ENCODE measurements at places on chromosomes 6 and 20.

DNA sequence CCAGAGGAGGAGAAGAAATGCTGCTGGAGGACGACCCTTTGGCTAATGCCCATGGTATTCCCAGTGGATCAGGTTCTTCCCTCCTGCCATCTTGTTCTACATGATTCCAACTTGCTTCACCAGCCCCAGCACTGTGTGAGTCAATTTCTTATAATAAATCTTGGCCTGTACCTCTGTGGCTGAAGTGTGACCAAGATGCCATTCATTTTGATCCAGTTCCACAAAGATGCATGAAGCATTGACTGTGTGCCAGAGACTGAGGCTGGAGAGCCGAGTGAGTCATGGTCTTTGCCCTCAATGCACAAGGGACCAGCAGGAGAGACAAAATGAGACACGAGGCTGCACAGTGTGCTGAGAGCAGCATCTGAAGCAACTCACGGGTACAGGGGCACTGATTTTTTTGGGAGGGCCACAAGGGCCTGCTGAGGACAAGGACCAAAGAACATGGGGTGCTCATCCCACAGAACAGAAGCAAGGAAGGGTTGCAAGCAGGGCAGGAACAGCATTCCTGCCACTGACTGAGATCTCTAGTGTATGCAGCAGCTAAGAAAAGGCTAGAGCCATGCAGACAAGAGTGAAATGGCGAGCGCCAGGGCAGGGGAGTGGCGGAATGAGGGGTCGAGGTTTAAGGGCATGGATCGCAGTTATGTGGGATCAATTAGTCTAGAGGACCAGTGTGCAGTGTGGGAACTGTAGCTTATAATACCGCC lies 207.0 kb downstream of the THBS2 start:
- DNase-seq = no peak

DNA sequence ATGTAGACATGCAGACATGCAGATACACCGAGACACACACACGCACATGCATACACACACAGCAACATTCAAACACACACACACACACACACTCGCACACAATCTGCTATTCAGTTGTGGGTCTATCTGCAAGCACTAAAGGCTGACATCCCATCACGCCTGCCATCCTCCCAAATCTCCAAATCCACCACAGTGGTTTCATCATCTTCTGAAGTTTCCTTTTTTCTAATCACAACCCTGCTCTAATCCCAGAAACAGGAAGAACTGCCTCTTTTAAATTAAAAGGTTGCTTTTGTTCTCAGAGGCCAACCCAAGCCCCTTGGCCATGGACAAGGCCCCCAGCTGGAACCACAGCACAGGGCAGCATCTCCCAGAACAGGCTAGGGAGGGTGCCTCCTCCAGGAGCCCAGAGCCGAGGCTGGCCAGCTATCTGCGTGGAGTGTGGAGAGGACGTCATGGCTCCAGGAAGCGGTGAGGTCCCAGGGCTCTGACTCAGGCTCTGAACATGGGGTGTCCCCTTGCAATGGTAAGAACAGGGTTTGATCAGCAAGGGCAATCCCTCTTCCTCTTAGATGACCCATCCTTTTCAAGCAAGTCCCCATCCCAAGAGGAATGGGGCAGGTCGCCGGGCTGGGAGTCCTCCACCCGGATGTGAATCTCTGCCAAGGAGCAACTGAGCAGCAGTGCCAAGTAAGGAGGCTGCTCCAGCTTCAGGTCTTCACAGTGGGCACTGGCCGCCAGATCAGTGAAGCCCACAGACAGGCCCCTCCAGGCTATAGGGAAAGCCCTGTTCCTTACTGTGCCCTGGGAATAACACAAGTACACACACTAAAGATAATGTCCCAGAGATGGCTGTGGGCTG lies 14.7 kb downstream of the FOXF2 start:
- no peak for DNase-seq

GRCh38 chr6:107511511-107511993 lies 21.6 kb downstream of the SOBP start:
- DNase-seq = no peak

DNA sequence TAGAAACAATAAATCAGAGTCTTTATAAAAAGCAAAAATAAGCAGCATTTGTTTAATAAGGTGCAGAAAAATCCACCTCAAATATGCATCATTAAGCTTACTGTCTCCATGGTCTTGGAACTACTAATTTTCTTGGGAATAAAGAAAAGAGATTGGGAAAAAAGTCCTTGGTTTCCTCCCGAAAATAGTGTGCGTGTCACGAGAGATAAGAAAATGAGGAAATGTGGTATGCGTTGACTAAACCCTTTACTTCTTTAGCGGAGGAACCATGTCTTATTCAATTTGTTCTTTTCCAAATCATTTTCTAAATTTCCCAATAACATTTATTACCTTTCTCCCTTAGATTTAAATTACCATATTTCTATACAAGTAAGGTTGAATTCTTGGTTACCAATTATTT lies 54.1 kb upstream of the HBS1L start:
- DNase-seq = no peak

GRCh38 chr6:131084982-131085381 lies 21.9 kb upstream of the EPB41L2 start:
- DNase-seq = no peak
